ENCODE measurements at places on chromosomes 7 and 10.

DNA sequence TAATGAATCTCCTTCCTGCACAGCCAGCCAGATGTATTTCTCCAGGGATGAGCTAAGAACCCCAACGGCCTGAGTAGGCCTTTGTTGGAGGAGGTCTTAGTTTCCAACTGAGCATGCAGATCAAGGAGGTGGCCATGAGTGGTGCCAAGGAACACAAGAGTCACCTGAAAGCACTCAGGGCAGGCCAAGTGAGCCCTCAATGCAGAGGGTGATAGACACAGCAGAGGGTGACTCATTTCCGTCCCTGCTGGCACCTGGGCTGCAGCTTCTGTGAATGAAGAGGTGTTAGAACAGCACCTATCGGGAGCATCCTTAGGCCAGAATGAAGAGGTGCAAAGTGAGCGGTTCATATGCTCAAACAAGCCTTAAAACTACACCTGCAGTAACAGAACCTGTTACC, 211.8 kb downstream of the FRMD4A start:
- DNase-seq = no peak

DNA sequence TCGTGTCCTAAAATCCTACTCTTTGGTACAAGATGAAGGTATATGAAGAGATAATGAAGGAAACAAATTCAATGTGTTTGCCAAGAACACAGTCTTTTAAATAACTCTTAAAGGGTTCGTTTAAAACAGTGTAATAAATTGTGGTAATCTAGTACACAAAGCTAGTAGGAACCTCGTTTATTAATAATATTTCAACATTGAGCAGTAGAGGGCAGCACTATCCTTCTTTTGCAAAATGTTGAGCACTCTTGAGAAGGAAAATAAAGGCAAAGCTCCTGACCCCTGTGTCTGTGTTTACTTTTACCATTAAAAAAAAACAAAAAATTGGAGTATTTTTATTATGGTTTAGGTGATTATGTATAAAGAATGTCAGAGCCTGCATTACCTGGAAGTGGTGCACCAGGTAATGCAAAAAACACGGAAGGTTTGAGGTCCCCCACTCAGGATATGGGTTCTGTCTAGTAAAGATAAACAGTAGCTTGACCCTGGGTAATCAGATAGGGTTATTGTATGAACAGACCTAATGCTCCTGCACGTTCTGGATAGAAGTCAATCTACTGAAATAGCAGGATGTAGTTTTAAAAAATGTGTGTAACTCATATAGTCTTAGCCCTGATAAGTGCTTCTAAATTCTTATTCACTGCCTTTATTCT, 5.7 kb upstream of the GOT1 start:
- DNase-seq = no peak

DNA sequence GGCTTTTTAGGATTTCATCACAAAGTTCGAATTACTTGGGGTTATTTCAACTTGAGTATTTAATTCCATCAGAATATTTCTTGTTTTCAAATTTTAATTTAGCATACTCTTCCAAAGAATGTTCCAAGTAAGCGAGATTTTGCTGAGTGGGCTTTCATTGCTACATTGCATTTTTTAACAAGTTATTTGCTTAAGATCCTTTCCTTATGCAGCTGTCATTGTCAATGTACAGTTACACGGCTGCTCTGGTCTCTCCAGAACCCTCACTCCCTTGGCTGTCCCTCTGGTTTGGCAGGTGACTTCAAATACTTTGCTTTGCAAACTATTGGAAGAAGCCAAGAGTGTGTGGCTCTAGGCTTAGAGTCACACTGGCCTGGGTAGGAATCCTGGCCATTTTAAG, 80.0 kb downstream of the CFAP58 start:
- DNase-seq = no peak

DNA sequence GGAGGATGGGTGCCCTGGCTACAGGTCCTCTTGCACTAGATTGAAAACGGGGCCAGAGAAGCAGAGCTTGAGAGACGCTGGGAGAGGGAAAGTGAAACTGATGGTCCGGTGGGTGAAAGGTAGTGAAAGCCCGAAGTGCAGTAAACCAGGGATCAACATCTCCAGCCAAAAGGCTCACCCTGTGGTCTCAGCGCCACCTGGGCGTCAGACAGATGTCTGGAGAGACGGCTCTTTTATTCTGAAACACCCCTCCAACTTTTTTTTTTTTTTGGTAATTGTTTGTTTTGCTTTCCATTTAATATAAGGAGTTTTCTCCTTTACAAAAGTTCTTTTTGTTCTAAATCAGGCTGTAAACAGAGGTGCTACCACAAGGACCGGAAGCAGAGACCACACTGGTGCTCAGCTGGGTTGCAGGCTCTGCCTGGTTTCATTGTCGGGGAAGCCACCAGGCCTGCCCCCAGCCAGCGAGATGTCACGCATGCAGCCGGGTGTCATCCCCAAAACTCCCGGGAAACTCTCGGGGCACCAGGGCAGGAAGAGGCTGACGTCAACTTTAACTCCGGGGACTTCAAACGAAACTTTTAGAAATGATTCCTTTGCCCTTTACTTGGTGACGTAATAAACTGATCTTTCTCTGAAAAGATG, 11.2 kb downstream of the IL2RA start:
- peak; percentile 73 for DNase-seq

DNA sequence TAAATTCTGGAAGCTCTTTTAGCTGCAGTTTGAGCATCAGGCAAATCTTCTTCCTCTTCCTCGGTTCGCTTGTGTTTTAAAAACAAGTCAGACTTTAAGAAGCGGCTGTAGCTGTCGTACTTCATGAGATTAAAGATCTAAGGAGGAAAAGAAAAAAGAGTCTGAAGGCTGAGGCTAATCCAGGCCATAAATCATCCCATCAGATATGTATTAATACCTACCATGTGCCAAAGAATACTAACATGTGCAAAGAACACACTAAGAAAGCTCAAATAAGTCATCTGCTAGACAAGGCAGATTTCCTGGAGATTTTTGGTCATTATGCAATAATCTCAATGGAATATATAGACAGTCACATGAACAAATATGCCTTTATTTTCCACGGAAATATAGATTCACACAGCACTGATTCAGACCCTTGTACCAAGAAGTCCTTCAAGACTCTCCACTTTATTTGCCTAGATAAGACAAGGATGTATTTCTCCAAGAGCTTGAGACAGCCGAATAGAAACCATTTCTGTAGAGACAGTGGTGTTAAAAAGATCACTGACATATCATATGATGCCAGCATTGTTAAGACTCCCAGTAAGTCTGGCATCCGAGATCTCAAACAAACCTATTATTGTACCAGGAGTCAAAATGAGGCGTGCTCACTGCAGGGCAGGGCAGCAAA, 42.3 kb downstream of the RGS10 start:
- DNase-seq = no peak

- no peak for DNase-seq
Measured at GRCh38 chr10:114367351-114368056, 36.8 kb downstream of the AFAP1L2 start.

DNA sequence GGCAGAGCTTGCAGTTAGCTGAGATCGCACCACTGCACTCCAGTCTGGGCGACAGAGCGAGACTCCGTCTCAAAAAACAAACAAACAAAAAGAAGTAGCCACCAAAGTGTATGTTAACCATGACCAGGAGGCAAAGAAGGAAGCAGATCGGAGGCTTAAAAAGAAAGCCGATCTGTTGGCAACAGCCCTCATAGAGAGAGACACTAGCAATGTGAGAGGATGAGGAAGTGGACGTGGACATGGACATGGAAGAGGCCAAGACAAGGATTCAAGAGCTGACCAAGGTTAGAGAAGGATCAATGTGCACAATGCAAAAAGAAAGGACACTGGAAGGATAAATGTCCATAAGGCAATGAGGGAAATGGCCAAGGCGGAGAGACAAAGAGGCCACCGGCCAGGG, 14.9 kb upstream of the ADCK2 start:
- DNase-seq = no peak

DNA sequence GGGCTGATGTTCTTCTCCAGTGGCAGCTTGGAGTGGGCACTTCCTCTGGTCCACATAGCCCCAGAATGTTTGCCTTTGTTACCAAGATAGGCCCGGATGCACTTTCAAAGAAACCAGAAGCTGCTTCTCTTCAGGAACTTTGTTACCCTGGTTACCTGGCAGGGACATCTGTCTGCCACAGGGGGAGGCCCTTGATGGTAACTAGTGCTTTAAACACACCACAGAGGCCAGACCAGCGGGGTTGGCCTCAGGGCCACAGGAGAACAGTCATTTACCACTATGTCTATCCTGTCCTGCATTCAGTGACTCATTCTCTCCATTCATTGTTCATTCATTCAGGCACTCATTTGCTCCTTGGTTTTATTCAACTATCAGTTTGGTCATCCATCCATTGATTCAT, 11.9 kb upstream of the PLEKHA1 start:
- no peak for DNase-seq

DNA sequence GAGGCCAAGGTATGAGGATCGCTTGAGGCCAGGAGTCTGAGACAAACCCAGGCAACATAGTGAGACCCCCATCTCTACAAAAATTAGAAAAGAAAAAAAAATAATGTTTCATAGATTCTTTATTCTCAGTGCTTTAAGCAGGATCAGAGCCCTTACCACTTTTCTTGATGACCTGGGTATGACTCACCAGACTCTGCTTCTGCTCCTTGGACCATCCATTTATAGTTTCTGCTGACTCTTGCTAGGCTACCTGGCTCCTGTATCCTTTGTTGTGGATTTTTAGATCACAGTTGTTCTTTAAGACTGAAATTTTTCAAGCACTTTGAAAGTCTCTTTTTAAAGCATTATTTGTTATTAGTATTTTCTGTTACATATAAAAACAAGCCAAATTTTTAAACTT, 411.1 kb downstream of the GFRA1 start:
- DNase-seq = no peak

DNA sequence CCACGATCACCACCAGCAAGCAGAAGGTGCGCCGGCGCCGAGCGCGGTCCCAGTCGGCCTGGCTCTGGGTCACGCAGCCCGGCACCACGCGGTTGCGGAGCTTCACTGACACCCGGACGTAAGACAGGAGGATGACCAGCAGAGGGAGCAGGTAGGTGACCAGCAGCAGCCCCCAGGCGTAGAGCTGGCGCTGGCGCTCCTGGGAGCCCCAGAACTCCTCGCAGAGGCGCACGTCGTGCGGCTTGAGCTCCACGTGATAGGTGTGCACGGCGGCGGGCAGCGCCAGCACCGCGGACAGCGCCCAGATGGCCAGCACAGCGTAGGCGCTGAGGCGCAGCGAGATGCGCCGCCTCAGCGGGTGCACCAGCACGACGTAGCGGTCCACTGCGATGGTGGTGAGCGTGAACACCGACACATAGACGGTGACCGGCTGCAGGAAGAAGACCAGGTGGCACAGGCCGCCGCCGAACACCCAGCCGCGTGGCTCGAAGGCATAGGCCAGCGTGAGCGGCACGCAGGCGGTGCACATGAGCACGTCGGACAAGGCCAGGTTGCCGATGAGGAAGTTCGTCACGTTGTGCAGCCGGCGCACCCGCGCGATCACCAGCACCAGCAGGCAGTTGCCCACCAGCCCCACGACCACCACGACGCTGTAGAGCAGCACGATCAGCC, 920 bp downstream of the PRLHR start:
- DNase-seq = no peak

DNA sequence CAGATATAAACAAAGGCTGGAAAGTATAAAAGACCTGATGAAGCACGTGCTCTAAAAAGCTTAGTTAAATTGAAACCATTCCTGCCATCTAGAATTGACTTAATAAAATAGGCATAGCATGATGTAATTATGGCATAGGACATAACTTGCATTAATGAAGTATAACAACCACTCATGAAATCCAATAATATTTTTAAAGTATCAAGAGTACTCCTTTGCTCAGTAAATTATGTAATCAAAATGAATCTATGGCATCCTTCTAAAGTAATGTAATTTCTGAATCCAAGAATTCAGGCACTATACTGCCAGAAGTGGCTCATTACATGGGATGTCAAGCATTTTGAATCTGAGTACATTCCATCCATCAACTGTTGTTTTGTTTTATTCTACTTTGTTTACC, 548.5 kb upstream of the NRP1 start:
- no peak for DNase-seq

DNA sequence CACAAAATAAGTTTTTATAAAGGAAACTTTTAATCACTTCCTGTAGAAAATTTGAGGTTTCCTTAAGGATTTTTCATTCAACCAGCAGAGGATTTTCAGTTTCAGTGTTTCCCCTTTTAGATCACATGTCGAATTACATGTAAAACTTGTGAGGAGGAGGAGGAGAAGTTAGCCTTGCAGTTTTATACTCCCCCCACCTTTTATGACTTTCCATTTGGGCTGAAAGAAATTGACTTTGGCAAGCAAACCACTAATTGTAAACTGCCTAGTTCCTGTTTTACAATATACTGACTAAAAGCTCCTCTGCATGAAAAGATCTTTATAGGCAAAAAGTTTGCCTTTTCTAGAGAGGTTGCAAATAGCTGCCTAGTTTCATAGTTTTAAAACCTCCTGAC, 3.0 kb downstream of the BAMBI start:
- DNase-seq = no peak

DNA sequence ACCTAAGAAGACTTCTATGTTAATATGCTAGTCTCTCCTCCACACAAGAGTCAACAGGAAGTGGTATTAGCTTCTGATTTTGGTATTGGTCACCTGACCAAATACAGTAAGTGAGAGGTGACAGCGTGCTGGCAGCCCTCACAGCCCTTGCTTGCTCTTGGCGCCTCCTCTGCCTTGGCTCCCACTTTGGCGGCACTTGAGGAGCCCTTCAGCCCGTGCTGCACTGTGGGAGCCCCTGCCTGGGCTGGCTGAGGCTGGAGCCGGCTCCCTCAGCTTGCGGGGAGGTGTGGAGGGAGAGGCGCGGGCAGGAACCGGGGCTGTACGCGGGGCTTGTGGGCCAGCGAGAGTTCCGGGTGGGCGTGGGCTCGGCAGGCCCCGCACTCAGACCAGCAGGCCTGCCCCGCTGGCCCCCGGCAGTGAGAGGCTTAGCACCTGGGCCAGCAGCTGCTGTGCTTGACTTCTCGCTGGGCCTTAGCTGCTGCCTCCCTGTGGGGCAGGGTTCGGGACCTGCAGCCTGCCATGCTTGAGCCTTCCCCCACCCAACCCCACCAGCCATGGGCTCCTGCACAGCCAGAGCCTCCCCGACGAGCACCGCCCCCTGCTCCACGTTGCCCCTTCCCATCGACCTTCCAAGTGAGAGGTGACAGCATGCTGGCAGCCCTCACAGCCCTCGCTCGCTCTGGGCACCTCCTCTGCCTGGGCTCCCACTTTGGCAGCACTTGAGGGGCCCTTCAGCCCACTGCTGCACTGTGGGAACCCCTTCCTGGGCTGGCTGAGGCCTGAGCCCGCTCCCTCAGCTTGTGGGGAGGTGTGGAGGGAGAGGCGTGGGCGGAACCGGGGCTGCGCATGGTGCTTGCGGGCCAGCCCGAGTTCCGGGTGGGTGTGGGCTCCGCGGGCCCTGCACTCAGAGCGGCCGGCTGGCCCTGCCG, 4.2 kb upstream of the ACSL5 start:
- no peak for DNase-seq

GRCh38 chr10:57968328-57969016, 299.2 kb downstream of the IPMK start:
- no peak for DNase-seq

Measured in stimulated activated CD8-positive, alpha-beta memory T cell treated with anti-CD3 and anti-CD28 coated beads, Interleukin-15, amount 100 ng/mL, for 24 hours (primary cell).